Amniotic stem cell (primary cell): ENCODE measurements at places on chromosomes 2 and 18.

- no peak for DNase-seq
Observed at GRCh38 chr2:72155737-72156136, 8.1 kb upstream of the CYP26B1 start.

GRCh38 chr2:240229603-240230235, 89.3 kb upstream of the OTOS start:
- no peak for DNase-seq

DNA sequence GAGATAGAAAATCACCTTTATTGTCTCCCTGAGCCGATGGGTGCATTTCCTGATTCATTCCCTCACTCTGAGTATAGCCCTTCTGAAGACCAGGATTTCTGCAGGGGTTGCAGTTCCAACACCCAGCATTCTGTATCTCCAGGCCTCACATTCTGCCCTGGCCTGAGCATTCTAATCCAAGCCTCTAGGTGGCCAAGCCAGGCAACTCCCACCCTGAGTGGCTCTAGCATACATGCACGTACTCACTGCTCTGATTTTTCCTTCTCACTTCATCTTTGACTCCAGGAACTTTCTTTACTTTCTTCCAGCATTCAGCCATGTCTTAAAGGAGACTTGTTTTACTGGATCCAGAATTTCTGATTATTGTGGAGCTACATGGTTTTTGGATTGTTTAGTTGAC, 100.7 kb upstream of the STK39 start:
- DNase-seq, result no peak

DNA sequence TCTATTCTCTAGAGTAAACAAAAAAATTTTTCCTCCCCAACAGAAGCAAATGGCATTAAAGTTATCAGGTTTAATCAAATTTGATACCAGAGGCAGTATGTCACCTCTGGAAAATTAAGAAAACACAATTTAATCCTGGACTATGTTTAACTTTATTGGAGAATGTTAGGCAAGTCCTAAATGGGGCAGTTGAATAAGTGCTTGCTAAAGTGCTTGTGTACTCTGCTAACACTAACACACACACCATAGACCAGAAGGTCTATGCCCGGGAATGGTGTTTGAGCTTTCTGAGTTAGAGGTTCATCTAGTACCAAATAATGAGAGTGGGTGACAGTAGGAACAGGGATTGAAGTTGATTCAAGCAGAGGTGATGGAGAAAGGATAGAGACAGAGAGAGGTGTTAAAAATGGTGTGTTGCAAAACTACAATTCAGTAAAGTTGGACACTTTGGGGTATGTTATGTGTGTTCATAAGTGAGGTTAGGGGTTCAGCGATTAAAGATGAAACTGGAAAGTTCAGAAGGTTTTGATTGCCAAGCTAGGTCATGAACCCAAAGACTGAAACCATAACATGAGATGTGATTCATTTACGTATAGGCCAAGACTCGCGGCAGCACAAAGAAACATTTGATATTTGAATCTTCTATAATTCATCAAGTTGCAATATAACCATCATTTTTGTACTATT, 40.5 kb upstream of the PEX13 start:
- DNase-seq, result no peak

GRCh38 chr18:78892177-78892576, 87.4 kb upstream of the SALL3 start:
- no peak for DNase-seq

- DNase-seq, result no peak
Observed at GRCh38 chr2:223884399-223884798, 47.0 kb upstream of the AP1S3 start.

GRCh38 chr2:138312061-138312460, 189.5 kb upstream of the SPOPL start:
- DNase-seq, result no peak

GRCh38 chr18:12841070-12841469, 43.0 kb downstream of the PTPN2 start:
- DNase-seq, result no peak

- no peak for DNase-seq
Observed at GRCh38 chr18:36766836-36767235, 62.0 kb downstream of the TPGS2 start.

DNA sequence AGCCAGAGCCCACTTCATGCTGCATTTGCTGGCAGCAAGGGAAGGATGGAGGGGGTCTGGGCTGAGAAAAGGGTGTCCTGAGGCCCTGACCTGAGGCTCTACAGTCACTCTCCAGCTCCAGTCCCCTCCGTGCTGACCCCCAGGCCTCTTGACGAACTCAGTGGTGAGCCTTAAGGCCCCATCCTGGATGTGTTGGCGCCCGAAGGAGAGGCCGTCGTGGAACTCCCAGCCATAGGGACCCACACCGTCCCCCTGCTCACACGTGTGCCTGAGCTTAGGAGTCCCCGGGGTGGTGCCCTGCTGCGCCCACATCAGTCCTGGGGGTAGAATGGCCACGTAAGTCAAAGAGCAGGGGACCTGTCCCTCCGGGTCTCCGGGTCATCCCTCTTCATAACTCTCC, 776 bp downstream of the MOGS start:
- no peak for DNase-seq

DNA sequence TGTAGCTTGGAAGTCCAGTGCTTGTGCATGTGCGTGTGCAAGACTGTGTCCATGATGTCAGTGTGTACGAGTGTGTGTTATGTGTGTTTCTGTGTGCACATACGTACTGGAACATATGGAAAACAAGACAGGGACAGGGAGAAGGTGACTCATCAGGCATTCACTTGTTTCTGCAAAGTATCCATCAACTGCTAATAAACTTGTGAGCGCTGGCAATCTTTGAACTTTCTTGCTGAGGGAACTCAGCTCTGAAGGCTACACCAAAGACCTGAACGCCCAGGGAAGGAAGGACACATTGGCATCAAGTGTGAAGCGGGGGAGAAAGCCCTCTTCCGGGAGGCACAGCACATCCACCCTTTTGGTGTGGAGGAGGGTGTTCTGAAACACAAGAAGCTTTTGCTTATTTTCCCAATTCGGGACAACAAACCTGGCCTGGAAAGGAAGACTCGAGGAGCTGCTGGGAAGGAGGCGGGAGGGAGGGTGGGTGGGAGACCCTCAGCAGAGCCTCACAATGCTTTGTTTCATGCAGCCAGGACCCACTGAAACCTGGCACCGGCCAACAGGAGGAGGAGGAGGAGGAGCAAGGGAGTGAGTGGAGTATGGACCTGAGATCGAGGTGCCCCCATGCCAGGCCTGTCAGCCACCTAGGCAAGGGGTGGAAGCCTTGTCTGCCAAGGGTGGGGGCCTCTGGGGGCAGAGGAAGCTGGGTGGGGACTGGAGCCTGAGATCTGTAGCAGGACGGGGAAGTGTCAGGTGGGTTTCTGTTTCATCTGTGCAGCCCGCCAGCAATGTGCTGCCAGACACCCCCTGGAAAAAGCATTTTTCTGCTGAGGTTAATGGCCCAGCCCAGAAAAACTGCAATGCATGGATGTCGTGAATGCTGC, 26.8 kb downstream of the SMAD7 start:
- DNase-seq, result no peak

DNA sequence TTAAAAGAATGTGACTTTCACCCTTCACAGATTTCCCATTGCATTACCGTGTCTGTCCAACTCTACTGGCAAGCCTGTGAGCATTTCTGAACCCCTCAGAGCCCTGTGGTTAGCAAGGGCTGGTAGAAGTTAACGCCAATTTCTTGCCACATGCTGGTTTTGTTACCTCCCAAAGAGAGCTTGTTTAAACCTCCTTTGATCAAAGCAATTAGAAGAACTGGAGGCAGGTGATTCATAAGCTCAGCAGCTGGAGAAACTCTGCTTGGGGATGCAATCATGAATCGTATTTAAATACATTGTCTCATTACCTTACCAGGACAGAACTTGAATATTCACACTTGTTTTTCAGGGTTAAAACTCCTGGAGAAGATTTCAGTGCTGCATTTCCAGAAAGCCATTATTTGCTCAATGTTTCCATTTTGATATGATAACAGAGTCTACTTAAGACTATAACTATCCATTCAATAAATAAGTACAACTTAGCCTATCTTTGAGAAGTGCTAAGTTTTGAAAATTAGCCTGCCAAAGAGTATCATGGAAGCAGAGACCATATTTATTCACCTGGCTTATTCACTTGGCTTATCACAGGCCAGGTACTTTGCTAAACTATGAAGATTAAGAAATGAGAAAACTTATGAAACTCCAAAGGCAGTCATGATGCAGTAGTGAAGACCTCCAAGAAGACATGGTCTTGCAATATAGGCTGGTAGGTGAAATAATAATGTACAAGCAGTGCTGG, 292.8 kb downstream of the INSIG2 start:
- DNase-seq, result no peak

- no peak for DNase-seq
Observed at GRCh38 chr2:221655300-221655699, 83.2 kb upstream of the EPHA4 start.

DNA sequence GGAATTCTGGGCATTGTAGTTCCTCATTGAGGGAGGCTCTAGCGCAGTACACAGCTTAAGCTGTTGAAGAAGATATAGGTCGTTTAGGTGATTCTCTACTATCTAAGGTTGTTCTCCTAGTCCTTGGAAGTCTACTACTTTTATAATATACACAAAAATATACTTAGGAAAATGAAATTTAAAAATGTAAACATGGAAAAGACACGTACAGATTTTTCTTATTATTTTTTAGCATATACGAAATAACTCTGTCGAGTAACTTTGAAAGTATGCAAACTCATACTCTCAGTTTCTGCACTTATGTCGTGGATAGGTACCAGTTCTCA, 272 bp upstream of the FASTKD1 start:
- no peak for DNase-seq

GRCh38 chr2:175698061-175698460, 304.0 kb downstream of the LNPK start:
- DNase-seq, result no peak

GRCh38 chr2:73852020-73852419, 23.3 kb downstream of the STAMBP start:
- peak; percentile 28 for DNase-seq

DNA sequence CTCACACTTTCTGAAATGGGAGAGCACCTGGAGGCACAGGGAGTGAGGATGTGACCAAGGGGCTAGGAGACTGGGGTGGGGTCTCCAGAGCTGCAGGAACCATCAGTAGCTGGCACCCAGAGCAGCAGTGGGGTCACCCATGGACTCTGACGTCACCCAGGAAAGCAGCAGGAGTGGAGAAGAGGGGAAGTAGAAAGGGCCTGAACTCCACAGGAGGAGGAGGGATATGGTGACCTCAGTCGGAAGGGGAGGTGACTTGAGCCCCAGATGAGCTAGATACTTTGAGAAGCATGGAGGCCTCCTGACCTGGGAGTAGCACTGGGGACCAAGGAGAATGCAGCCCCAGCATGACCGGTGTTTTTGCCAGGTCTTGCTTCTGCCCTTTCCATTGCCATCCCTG, 8.8 kb downstream of the NMUR1 start:
- DNase-seq, result no peak

- DNase-seq, result peak; percentile 31
Observed at GRCh38 chr2:112626604-112627059, 19.1 kb upstream of the SLC20A1 start.

DNA sequence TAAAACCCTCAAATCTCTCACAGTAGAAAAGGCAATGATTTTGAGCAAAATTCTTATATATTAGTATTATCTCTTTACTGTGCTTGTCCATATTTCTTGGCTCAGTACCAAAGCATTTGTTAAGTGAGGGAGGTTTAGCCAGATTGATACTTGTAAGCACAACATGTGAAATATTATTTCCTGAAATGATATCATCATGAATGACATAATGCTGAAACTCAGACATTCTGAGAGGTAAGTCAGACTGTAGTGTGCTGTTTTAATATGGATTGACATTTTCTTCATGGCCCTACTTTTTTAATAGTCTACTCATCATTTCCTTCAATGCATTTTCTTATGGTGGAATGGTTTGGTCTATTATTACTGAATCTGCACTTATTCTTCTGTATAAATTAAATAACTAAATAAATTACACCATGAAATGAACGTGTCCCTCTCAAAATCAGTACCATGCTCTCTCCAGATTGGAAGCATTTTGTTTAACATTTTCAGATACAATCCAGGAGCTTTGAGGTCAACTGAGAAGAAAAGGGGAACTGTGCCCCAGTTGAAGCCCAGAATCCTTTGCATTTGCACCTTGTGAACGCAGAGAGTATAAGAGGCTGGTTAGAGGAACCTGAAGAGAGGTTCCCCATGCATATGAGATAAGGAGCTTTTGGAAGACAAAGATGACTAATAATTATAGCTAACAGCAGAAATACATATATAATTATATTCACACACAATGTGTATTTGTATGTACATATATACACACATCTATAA, 50.1 kb upstream of the CRACDL start:
- DNase-seq, result no peak

GRCh38 chr18:78153362-78153761, 826.3 kb upstream of the SALL3 start:
- DNase-seq, result no peak

DNA sequence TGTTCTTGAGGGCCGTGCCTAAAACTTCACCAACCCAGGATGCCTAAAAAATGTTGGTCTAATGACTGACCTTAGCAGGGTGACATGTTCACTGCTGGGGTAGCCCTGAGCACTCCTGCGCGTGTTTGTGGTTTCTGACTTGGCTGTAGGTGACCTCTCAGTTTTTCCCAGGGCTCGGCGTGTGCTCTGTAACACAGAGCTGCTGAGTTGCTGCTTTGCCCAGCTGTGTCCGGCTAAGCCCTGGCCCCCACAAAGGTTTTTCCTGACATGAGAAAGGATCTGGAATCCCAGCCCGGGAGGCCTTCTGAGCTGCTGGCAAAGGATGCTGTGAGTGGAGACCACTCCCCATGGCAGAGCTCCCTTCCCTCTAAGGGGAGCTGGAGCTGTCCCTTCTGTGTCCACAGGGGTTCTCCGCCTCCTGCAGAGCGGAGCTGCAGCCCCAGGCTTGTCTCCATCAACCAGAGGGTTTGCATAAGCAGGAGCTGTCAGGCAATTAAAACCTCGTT, 52.7 kb downstream of the CRIM1 start:
- DNase-seq, result no peak

DNA sequence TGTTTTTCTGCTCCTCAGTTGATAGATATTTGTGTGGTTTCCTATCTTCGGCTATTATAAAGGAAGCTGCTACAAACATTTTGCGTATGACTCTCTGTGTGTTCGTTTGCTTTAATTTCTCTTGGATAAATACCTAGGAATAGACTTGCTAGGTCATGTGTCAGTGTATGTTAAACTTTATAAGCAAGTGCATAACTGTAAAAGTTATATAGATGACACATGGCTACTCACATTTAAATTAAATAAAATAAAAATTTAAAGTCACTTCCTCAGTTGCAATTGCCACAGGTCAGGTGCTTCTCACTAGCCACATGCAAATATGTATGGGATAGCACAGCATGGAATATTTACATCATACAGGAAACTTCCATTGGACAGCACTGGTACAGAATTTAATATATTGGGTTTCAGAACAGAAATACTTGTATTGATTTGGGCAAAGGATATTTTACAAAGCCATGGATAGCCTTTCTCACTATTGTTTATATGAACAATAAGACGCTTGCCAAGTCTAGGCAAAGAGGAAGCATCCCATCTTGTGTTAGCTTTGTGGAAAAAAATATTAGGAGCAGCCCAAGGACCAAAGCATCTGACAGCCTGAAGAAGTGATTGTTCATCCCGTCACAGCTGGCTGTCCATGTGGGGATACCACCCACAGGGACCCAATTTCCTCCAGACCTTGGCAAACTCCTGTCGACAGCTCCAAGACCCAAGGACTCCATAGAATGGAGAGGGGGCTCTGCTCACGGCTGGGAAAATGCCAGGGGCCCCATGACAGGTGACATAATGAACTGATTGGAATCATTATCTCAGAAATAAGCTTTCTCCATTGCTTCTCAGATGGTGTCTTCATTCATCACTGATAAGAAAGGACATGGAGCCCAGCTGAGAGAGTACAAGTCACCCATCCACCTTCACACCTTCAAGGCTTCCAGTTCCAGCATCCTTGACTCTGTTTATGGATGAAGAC, 196.7 kb downstream of the SH3BP4 start:
- no peak for DNase-seq

GRCh38 chr2:105665480-105665879, 79.2 kb upstream of the NCK2 start:
- DNase-seq, result no peak
